ENCODE measurements at places on chromosomes 12 and 14.

GRCh38 chr12:102501773-102502172 lies 21.4 kb upstream of the IGF1 start:
- DNase-seq: no peak

- no peak for DNase-seq
Measured at GRCh38 chr14:105993814-105994213, 467.4 kb downstream of the TMEM121 start.

- no peak for DNase-seq
Measured at GRCh38 chr14:39547845-39548244, 115.6 kb upstream of the FBXO33 start.

- DNase-seq: no peak
Measured at GRCh38 chr12:55652352-55652751, 15.7 kb downstream of the OR10P1 start.

- DNase-seq: no peak
Measured at GRCh38 chr14:72617391-72618031, 276.4 kb downstream of the DPF3 start.

- DNase-seq: no peak
Measured at GRCh38 chr14:38721822-38722431, 381.1 kb downstream of the SEC23A start.

- DNase-seq: no peak
Measured at GRCh38 chr14:98633380-98633779, 638.6 kb downstream of the BCL11B start.

DNA sequence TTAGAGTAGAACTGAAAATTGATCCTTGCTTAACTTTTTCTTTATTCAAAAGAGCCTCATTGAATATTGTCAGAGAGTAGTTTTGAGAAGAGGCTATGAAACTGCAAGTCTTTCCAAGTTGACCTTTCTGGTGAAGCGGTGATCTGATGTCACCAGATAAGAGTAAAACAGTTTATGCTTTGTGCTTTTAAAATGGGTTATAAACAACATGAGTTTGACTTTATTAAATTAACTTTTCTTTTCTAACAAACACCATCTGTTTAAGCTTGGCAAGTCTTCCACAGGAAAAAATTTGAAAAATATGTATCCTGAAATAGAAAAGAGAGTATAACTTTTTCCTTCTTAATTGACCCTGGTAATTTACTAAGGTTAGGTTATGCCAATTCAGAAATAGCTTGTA lies 408.7 kb upstream of the NOVA1 start:
- DNase-seq: no peak

DNA sequence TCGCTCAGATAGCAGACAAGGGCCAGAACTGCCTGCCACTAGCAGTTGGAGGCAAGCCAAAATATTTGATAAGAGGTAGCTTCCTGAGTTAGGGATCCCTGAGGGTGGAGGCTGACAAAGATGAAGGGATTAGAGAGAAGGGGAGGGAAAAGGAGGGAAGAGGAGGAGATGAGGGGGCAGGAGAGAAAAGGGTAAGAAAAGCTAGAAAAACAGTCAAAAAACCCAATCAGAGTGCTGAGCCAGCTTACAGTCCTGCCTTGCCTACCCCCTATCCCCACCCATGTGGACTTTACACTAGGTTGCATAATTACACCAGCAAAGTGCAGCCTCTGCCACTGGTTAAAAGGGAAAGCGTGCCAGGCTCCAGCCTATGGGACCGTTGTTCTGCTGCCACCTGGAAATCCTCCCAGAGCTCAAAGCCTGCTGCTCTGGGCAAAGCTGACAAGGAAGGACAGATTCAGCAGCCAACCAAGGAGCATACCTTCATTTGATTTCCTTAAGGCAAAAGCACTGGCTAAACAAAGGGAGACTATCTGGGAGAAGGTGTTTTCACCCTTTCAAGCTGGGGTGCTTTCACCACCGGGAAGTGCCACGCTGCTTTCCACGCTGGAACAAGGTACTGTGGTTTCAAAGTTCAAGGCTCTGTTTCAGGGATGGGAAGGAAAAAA lies 3.8 kb upstream of the NUMB start:
- DNase-seq: no peak

- no peak for DNase-seq
Measured at GRCh38 chr12:115659422-115659821, 618.1 kb downstream of the MED13L start.

DNA sequence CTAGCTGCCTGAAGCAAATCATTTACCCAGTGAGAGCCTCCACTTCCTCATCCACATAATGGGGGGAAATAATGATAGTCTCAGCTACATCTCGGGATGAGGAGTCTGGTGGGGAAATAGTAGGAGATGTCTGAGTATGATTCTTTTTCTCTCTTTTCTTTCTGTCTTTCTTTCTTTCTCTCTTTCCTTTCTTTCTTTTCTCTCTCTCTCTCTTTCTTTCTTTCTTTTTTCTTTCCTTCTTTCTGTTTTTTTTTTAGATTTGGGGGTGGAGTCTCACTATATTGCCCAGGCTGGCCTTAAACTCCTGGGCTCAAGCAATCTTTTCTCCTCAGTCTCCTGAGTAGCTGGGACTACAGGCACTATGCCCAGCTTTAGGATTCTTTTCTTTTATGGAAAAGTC lies 12.8 kb downstream of the HOXC4 start:
- DNase-seq: no peak

- no peak for DNase-seq
Measured at GRCh38 chr12:124188561-124189405, 106.1 kb upstream of the RFLNA start.

GRCh38 chr12:81128930-81129554 lies 51.2 kb downstream of the ACSS3 start:
- DNase-seq: no peak

DNA sequence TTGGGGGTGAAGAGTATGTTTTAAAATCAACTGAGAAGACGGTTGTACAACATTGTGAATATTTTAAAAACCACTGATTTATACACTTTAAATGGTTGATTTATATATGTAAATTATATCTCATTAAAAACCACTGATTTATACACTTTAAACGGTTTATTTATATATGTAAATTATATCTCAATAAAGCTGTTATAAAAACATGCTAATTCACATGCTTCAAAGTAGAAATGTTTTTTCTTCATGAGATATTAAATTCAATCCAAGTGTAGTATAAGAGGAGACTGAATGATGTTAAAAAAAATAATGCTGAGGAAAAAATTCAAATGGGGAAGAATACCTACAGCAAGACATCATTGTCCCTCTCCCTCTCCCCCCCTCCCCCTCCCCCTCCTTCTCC lies 92.9 kb downstream of the ATXN2 start:
- DNase-seq: no peak

DNA sequence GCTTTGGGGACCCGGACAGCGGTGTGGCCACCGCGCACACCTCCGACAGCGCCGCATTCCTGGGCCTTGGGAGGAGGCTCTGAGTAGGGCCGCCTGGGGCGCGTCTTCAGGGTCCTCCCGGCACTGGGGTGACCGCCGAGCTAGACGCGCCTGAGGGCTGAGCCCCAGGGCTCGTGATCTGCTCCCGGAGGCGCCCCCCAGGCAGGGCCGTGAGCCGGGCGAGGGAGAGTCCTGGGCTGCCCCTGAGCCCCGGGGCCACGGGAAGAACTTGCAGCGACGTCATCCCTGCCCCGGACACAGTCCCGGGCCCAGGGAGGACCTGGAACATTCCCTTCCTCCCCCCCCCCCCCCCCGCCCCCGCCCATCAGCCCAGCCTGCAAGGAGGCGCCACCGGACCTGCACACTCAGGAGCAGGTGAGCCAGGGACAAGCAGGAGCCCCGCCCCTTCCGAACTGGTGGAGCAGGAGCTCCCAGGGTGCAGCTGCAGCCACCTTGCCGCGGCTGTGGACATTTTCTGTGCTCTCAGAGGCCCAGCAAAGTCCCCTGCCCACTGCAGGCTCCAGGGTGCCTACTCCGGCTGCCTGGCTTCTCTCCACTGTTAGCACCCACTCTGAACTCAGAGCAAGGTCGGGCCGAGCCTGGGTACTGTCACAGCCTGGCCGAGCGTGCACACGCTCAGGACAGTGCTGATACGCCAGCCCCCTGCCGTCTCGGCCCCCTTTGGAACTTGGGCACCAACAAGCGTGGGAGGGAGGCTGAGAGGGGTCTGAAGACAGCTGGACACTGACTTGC lies 50.7 kb downstream of the A2M start:
- DNase-seq: no peak

DNA sequence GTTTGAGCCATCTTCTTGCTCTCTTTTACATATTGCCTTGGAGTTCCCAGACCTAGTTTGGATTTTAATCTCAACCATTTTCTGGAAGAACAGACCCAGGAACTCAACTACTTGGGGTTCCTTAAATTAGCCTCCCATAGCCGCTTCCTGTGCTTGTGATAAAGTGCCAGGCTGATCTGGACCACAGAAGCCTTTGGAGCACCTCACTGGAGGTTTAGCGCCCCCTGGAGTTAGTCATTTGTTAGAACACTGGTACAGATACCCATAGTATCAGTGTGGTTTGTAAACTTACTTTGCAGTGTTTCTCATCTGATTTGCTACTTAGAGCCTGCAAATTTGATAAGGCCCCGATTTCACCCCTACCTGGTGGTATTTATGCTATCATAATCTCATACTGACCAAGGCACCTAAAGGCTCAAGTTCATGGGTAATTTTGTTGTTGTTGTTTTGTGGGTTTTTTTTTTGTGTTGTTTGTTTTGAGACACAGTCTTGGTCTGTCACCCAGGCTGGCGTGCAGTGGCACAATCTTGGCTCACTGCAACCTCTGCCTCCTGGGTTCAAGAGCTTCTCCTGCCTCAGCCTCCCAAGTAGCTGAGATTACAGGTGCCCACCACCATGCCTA lies 3.7 kb downstream of the UNC119B start:
- DNase-seq: peak; percentile 68

DNA sequence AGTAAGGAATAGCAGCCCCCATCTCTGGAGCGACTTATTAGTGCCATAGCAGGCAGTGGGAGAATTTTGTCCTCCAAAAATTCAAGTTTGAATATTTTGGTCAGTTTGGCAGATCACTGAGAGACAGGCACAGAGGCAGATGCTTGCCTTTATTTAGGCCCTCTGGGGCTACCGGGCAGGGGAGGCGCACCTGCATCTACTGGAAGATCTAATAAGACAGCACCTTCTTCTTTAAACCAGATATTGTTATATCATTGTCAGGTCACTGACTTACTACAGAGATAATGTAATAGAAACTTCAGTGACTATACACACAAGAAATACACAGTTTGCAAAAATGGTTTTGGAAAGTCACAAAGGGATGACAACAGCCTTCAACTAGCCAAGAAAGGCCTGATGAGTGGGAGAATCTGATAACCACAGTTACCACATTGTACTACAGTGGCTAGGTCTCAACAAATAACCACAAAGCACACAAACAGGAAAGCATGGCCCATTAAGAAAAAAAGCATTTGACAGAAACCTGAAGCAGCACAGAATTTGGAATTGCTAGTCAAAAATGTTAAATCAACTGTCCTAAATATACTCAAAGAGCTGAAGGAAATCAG lies 56.8 kb downstream of the CDK17 start:
- no peak for DNase-seq

GRCh38 chr14:105455086-105455640 lies 19.5 kb upstream of the CRIP2 start:
- DNase-seq: no peak

DNA sequence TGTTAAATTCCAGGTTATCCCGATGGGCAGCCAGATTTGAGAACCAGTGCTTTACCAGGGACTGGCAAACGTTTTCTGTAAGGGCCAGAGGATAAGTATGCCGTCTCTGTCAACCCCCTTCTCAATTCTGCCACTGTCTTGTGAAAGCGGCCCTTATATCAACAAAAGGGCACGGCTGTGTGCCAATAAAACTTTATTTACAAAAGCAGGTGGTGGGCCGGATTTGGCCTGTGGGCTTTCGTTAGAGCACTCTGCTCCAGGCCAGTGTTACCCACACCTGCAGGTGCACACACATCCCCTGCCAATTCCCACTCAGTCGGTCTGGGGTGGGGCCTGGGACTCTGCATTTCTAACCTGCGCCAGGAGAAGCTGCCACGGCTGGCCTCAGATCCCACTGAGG lies 111.2 kb downstream of the RFLNA start:
- DNase-seq: no peak

DNA sequence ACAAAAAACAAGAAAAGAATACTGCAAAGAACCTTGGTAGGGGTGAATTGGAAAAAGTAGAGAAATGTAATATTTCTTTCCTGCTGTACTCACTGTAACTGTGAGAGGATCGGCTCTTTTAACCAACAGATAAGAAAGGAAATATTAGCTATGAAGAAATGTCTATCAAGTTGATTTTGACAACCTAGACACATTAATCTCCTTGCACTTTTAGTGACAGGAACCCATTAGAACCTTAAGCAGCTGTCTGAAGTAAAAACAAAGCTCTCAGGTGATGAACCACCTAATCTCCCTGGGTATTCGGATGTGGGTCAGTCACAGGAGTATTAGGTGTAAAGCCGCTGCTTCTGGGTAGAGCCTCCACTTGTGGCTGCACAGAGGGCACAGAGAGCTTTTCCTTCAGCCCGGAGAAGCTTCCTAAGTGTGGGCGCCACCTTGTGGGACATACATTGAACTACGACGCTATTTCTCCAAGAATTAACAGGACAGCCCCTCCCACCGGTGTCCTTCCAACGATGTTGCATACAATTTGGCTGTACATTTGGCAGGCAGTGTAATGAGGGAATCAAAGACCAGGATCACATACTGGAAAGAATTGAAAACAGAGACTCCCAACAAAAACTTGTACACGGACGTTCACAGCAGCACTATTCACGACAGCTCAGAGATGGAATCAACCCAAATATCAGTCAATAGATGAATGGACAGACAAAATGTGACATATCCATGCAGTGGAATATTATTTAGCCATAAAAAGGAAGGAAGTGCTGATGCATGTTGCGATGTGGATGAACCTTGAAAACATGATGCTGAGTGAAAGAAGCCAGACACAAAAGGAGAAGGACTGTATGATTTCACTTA lies 28.9 kb upstream of the MAPKAPK5 start:
- DNase-seq: peak; percentile 45

DNA sequence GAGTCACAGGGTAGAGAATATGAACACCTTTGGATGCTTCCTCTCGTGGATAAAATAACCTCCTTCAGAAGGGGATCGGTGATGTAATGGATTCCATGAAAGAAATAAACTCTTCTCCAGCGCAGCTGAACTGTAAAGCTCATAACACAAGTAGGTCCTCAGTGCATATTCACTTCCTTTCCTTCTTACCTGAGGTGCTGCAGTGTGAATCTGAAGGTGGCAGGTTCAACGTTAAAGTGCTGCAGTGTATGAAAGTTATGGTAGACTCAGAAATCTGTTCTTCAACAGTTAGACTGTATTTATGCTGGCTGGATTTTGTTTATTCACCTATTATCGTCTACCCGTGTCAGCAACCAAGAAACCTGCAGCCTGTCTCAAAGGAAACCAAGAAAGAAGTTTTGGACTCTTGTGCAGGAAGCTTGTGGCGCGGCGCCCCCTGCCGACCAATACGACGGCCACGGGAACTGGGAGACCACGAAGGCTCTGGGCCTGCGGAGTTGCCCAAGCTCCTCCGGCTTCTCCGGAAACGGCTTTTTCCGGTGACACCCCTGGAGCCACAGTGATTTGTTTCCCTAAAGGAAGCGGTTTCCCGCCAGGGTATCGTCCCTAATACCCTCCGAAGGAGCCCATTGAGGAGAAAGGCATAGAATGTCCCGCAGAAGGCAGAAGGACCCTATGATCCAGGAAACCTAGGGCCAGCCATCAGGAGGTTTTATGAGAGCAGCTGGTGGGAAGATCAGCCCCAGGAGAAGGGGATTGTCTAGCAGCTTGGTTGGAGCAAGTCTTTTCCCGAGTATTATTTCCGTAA lies 17.6 kb upstream of the RNASE3 start:
- DNase-seq: peak; percentile 62

- DNase-seq: no peak
Measured at GRCh38 chr14:29222671-29223268, 456.2 kb downstream of the FOXG1 start.

All from stimulated activated CD8-positive, alpha-beta memory T cell treated with anti-CD3 and anti-CD28 coated beads, Interleukin-12 subunit alpha, Interleukin-12 subunit beta, amount 100 ng/mL, for 1 hour (primary cell).